ENCODE measurements at places on chromosomes 7 and 10.

GRCh38 chr10:103592186-103593021 lies 98.9 kb downstream of the NEURL1 start:
- DNase-seq, result no peak

GRCh38 chr10:110456523-110457091 lies 41.1 kb upstream of the DUSP5 start:
- no peak for DNase-seq

DNA sequence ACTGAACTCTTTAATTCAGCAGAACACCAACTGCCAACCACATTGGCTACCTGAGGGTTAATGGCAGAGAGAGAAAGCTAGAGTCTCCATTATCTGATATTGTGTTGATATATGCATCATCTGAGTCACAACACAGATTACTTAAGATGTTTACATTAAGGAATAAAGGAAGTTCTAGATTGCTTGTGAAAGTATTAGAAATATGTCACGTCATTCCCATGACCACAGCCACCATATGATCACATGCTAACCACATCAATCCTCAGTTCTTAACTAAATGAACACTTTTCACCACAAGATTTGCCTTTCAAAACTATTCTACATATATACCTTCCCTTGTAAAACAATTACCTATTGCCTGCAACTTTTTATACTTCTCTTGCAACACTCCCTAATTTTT lies 337.9 kb downstream of the FGFR2 start:
- no peak for DNase-seq

GRCh38 chr10:74750848-74751274 lies 75.5 kb upstream of the KAT6B start:
- no peak for DNase-seq

- no peak for DNase-seq
These were observed 40.0 kb upstream of the BMPR1A start for GRCh38 chr10:86716466-86716865.

DNA sequence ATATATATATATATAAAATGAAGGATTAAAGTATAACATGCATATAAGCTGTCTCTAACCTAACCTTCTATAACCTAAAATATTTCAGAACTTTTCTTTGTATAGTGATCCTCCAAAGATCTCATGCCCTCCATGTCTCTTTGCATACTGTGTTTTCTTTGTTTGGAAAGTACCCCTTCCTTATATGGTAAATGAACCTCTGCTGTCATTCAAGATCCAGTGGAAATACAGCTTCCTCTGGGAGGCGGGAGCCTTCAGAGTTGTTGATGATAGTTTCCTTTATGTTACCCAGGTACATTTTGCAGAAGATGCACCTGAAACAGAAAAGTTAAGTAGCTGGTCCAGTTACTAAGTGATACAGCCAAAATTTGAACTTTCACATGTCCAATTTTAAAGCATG lies 233.3 kb upstream of the FOXP2 start:
- no peak for DNase-seq

DNA sequence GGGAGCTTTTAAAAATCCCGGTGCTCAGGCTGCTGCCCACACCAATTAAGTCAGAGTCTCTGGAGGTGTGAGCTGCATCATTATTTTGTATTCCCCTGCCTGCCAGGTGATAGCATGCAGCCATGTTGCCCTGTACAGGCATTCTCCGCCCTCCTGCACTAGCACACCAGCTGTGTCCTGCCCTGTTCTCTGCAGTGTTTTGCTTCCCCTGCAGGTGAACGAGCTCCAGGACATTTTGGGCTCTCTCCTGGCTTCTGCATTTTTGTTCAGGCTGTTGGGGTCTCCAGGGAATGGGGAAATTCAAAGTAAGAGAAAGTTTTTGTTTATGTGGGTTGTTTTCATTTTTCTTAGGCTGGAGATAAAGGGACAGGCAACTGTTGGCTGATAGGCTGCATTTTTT lies 271.0 kb upstream of the COBL start:
- peak; percentile 3 for DNase-seq

GRCh38 chr10:132856869-132857524 lies 71.0 kb upstream of the NKX6-2 start:
- no peak for DNase-seq

GRCh38 chr10:17171141-17171641 lies 30.3 kb downstream of the TRDMT1 start:
- DNase-seq, result no peak

- no peak for DNase-seq
These were observed 159.2 kb upstream of the PLXNA4 start for GRCh38 chr7:132735476-132735875.

GRCh38 chr10:70549962-70550458 lies 52.5 kb downstream of the PRF1 start:
- DNase-seq, result peak; percentile 45

GRCh38 chr7:118969370-118969769 lies 744.9 kb downstream of the ANKRD7 start:
- DNase-seq, result no peak

Measured in NCI-H345 (cell line).